Muscle of leg (tissue), 16 donors: ENCODE measurements at places on chromosomes 5 and 9. TPM values are rescaled to one million over a fixed set of nuclear protein-coding genes. Genes with fewer than 3 reads are reported as not detected.
A peak's percentile ranks its signal among the peaks of the same experiment; 100 is the strongest.

Gene ZNF658
- 2.7 TPM for polyA plus RNA-seq

Gene SIMC1
- polyA plus RNA-seq: 20.9 TPM

Gene DNAH5
- 0.35 TPM for polyA plus RNA-seq

Gene MARCHF11
- not detected for polyA plus RNA-seq

Gene ADAMTSL1
- polyA plus RNA-seq: 9.9 TPM

- DNase-seq: no peak
Measured at GRCh38 chr5:18765304-18765703, 1131.0 kb downstream of the TAF11L14 start.

- peak; percentile 79 for DNase-seq
Measured at GRCh38 chr9:33158843-33159776, 8.0 kb downstream of the B4GALT1 start.

- DNase-seq: no peak
Measured at GRCh38 chr5:51326844-51327243, 56.4 kb upstream of the ISL1 start.

- DNase-seq: no peak
Measured at GRCh38 chr5:140134277-140134935, 8.7 kb downstream of the IGIP start.

GRCh38 chr9:2859776-2860379 is 16.0 kb upstream of the PUM3 start:
- peak; percentile 62 for DNase-seq

GRCh38 chr9:113695440-113695851 is 180.7 kb upstream of the ZNF618 start:
- no peak for DNase-seq

- DNase-seq: no peak
Measured at GRCh38 chr9:5560443-5561100, 50.2 kb downstream of the PDCD1LG2 start.

DNA sequence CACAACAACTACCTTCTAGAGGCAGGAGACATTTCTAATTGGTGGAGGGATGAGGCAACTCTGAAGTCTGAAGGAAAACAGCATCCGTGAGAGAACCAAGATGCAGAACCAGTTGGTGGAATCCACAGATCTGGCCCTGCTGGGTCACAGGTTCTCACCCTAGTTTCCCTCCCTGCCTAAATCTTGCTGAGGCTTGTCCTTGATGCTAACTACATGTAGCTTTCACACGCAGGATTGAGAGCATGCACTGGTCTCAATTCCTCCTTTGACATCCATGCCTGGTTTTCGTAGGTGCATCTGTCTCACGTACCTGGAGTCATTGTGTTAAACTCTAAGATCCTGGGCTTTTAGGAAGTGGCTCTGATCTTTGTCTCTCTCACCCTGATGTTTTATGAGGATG is 9.7 kb upstream of the F2RL1 start:
- DNase-seq: no peak

- no peak for DNase-seq
Measured at GRCh38 chr9:134521817-134522501, 119.6 kb upstream of the COL5A1 start.

DNA sequence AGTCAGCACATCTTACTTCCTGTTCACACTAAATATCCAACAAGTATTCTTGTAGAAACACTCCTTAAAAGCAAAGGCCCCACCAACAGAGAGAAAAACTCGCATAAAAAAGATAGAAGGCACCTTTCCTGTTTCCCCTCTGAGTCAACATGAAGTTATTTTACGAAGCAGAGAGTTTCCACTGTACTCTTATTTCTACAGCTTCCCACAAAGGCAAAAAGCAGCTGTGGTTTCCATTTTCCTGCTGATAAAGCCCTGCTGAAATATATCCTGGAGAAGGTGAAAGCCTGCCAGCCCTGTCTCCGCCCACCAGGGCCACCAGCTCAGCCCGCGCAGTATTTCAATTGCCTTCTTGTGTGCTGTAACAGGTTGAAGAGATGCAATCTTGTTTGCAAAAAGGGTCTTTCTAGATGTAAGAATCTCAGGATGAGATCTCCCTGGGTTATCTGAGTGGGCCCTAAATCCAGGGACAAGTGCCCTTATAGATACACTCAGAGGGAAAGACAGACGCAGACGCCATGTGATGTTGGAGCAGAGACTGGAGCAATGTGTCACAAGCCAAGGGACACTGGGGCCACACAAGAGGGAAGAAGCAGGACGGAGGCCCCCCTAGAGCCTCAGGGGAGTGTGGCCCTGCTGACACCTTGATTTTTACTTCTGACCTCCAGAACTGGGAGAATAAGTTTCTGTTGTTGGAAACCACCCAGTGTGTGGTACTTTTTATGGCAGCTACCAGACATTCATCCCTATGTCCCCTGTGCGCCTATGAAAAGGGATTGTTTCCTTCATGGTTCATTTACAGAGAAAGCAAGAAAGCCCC is 19.9 kb downstream of the SEMA4D start:
- DNase-seq: peak; percentile 76

GRCh38 chr5:88824892-88825583 is 57.9 kb downstream of the MEF2C start:
- peak; percentile 89 for DNase-seq

DNA sequence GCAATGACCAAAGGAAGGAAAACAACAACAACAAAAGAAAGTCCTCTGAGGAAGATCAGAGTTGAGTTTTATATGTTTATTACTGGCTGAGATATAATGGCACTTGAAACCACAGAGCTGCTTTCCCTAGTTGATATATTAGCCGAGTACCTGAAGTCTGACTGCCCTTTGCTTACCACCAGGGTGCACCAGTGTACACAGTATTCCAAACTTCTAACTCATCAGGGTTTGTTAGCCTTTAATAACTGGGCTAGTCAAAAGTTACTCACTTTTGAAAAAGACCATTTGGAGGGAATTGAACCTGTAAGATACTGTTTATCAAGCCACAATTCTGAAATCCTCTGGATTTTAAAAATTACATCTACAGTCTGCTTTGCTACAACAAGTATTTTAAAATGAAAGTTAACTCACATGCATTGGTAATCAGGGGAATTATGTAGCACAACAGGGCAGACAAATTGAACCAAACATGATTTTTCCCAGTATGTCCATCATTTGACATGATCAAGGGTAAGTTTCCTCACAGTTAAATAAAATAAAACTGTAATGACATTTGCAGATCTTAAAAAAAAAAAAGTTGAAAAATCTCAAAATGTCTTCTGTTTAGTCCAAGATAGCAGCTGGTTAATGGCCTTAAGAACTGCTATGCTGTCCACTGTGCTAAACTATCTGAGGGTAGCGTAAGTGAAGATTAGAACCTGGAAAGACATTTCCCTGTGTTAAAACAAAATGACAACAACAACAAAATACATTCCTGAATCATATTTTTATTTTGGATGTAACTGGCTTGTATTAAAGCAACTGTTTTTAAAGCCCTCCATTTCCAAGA is 57.3 kb upstream of the C6 start:
- peak; percentile 63 for DNase-seq

DNA sequence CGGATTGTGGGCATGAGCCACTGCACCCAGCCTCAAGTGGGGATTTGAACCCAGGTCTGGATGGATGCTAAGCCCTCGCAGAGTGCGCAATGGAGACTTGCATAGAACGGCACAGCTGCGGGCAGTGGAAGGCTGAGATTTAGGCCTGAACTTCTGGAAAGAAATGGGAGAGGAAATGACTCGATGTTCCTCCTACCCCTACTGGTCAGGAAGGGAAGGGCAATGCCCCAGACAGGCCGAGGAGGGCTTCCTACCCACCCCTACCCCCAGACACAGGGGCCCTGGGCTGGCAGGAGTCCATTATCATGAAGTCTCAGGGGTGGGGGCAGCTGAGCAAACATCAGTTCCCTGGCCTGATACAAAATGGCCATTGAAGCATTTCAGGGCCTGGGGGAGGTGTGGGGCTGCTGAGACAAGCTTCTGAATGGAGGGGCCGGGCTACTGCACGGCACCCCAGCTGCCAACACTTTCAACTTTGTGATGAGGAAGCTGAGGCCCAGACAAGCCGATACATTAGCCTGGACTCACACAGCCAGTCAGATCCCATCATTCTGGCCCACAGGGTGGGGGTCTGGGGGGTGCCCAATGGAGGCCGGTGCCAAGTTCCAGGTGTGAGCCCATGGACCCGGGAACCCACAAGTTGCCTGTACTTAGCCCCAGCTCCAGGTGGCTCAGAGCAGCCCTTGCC is 13.5 kb upstream of the WDR38 start:
- DNase-seq: peak; percentile 72

DNA sequence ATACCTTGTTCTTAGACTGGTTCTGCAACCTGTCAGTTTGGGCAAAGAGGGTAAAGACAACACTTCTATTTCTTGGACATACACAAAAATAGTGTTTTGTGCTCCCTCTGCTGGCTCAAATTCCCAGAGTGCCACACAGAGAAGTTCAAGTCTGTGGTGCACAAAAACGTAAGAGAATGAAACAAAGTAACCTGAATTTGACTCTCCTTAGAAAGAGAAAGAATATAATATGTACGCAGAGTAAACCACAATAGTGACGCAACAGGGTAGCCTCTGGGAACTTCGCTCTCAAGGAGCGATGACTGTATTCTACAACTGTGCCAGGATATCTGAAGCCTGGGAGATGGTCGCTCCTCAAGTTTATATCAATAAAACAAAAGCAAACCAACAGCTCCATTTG is 18.5 kb downstream of the DDX31 start:
- DNase-seq: no peak

DNA sequence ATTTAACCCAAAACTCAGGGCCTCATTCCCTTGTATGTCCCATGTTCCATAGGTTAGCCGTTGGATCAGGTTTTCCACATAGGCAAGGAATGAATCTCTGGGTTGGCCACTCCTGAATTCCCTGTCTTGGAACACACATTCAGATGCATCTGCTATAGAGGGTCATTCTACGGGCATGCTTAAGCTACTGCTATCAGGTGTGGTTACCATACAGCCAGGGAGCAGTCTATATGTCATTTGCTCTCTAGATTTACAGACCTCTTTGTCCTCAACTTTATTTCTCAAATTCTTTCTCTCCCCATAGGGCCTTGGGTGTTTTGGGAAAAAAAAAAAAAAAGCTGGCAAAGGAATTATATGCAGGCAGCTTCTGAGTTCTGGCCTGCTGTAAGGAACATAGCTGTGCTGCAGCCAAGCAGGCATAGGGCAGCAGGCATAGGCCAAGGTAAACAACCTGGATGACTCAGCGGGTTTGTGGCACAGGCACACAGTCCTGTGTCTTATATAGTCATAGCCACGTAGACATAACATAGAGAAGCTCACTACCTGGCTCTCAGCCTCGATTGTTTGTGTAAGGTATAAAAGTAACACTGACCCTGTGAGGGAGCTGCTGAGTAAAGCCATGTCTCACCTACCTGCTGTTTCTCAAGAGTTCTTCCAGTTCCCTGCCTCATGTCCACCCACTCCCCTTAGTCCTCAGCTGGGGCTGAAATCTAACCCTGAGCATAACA is 141.5 kb downstream of the OSTF1 start:
- no peak for DNase-seq

DNA sequence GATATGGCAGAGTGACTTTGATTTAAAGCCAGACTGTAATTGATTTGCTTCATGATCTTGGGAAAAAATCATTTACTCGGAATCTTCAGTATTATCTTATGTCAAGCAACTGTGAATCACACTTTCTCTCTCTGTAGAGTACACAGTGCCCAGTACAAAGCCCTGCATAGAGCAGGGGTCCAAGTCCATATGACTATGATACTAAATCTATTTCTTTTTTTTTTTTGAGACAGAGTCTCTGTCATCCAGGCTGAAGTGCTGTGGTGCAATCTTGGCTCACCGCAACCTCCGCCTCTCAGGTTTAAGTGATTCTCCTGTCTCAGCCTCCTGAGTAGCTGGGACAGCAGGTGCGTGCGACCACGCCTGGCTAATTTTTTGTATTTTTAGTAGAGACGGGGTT is 194.8 kb upstream of the SEMA6A start:
- no peak for DNase-seq

GRCh38 chr5:62259699-62260250 is 46.2 kb upstream of the KIF2A start:
- DNase-seq: peak; percentile 56
